Activated CD8-positive, alpha-beta T cell treated with anti-CD3 and anti-CD28 coated beads for 36 hours (primary cell): ENCODE measurements at places on chromosomes 11 and 22. TPM values are rescaled to one million over a fixed set of nuclear protein-coding genes. Genes with fewer than 3 reads are reported as not detected.
A peak's percentile ranks its signal among the peaks of the same experiment; 100 is the strongest.

TNKS1BP1 gene
- 23.2 TPM for total RNA-seq

DNA sequence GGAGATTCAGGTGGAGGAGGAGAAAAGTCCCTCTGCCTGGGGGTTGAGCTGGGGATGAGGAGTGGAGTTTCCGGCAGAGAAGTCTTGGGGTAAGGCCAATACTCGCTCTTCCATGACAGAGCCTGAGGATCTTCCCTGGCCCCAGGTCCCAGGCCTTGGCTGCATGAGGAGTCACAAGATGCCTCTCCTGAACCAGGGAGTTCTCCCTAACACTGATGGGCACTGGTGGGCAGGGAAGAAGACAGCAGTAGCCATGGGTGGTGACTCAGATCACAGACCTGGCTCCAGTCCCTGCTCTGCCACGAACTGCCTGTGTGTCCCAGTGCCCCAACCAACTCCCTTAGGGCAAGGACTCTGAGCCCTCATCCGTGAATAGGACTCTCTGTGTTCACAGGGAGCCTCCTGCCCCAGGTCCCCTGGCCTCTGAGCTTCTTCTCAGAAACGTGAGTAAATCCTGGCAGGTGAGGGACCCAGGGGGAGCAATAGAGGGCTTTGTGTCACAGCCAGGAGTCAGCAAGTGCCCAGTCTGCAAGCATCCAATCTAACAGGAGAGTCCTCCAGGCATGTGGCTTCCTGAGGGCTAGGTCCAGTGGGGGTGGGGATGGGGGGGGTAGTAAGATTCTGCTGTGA lies 45.5 kb upstream of the FTH1 start:
- no peak for DNase-seq

- DNase-seq = no peak
Measured at GRCh38 chr11:17574141-17575091, 27.4 kb downstream of the OTOG start.

TREH gene
- not detected for total RNA-seq

TPBGL gene
- total RNA-seq = 0.20 TPM

DNA sequence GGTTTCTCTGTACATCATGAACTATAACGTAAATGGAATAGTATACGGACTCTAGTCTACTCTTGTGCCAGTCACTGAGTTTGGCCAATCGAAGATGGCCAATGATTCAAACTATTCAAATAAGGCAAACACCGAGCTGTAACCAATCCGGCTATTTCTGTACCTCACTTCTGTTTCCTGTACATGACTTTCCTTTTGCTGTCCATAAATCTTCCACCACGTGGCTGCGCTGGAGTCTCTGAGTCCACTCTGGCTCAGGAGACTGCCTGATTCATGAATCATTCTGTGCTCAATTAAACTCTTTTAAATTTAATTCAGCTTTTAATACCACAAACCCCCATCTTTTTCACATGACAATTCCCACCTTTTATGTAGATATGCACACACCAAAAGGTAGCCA lies 1.5 kb upstream of the JAML start:
- peak; percentile 71 for DNase-seq

ARSA gene
- total RNA-seq = 11.8 TPM

CYTH4 gene
- total RNA-seq = 33.2 TPM

DNA sequence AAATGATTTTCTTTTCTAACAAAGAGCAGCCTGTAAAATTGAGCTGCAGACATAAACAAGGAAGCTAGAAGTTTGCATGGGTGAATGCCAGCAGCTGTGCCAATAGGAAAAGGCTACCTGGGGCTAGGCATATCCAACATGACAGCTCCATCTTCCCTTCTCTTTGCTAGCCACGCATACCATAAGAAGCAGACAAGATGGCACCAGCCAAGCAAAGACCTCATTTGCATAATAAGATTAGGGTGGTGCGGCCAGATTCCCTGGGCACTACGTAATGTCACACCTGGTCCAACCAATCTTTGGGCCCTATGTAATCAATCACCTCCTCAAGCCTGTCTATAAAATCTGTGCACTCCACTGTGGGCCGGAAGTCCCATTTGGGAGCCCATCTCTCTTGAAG lies 108.3 kb downstream of the SWAP70 start:
- no peak for DNase-seq

GRCh38 chr22:46079861-46080821 lies 70.2 kb upstream of the PPARA start:
- no peak for DNase-seq

- no peak for DNase-seq
Measured at GRCh38 chr11:78551066-78551465, 23.6 kb downstream of the NARS2 start.

- DNase-seq = no peak
Measured at GRCh38 chr11:100581318-100581717, 105.8 kb upstream of the ARHGAP42 start.

- DNase-seq = no peak
Measured at GRCh38 chr11:33539751-33540150, 160.9 kb downstream of the C11orf91 start.
